Fibroblast of skin of left biceps (primary cell): ENCODE measurements at places on chromosomes 16 and 17.

GRCh38 chr17:50147841-50148225, 2.6 kb downstream of the PPP1R9B start:
- DNase-seq: no peak

DNA sequence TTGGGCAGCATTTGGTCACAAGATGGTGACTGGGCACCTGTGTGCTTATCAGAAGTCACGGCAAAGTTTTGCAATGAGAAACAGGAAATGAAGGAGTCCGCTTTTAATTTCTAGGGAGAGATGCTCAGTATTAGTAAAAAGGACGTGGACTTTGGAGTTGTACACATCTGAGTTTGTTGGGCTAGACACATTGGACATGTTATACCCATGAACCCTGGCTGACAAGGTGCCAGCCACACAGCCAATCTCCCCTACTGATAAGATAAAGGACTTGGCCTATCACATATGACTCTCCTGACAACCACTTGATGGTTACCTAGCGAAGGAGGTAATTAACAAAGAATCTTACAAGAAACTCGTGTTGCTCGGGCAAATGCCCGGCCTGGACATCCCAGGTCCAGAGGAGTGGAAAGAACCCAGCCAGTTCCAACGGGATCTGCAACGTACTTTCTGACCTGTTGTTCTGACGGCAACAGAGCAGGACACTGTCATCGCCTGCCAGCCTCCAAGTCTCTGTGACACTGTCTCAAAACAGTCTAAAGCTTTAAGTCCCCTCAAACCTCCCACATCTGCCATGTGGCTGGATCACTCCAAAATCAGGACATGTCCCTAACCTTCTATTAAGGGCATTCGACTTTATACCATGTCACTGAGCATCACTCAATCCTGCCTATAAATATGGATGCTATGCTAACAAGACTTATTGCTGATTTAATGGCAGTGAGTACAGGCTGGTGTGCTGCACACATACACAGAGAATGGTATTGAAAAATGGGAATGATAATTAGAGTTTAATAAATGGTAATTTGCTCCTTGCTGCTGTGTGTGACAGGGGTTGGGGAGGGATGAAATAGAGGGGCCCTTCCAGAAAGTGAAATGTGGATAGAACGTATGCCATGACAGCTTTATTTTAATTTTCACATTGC, 47.6 kb upstream of the LYRM9 start:
- DNase-seq: no peak

GRCh38 chr17:61454381-61455323, 2.4 kb downstream of the TBX4 start:
- DNase-seq: no peak

DNA sequence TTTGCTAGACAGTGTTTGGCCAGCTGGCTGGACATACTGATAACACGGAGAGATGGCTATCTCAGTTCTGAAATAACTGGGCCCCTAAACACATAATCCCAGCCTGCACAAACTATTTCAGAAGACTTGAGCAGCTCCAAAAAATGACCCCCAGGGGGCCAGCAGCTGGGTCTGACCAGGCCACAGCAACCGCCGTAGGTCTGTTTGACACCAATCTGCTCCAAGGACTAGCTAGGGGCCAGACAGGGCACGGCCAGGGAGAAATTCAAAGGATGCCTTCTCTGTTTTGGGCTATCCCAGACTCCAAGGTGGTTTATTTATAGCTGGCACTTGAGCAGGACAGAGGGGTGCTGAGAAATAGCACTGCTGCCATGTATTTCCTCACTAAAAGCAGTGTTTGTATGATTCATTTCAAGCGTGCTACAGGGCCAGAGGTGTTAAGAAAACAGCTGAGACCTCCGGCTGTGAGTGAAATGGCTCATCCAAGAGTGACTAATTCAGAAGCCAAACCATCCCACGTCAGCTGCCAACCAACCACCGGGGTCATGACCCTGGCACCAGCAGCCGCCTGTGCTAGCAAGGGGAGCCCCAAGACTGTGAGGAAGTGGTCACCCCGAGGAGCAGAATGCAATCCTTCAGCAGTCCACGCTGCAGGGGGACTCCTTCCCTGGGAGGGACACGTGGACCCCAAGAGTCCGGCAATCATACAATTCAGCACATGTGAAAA, 5.7 kb downstream of the GGA2 start:
- peak; percentile 55 for DNase-seq

GRCh38 chr17:48626245-48627117, at the start of gene HOXB9:
Gene HOXB9, minus strand, starts transcription at chr17:48626358. Its CDS starts 89 bp downstream, at chr17:48626269.
- no peak for DNase-seq

GRCh38 chr16:82750068-82750467, 123.3 kb downstream of the CDH13 start:
- DNase-seq: no peak

DNA sequence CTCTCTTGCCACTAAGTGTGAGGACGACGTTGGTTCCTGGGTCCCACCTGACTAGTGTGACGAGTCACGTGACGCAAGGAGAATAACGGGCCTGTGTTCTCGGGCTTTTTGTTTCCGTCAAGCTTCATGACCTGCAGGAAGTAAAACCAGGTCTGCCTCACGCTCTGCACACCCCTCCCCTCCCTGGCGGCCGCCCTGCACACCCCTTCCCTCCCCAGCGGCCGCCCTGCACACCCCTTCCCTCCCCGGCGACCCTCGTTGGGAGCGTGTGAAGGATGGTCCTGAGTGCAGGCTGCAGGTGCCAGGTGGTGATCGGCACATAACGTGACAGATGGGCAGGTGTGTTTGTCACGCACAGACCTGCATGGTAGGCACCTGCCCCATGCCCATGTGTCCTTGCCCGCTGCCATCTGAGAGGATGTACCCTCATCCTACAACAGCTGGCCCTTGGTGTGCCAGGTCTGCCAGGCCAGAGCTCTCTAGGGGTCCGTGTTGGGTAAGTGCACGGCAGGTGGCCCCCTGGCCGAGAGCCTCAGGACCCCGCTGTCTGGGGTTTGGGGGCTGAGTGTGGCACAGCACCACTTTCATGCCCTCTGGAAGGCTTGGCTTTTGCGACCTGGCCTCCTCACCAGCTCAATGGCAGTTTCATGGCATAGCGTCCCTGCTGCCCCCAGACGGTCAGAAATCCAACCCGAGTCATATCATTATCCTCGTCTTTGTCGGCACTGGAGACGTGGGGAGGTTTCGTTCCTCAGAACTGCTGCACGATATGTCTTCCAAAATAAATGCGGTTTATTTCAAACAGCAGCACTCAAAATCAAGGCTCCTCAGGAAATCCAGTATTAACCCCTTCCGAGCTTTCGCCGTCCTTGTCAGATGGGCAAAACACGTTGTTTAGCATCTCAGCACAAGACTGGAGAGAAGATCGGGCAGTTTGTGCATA, 191.8 kb upstream of the CHMP6 start:
- no peak for DNase-seq

DNA sequence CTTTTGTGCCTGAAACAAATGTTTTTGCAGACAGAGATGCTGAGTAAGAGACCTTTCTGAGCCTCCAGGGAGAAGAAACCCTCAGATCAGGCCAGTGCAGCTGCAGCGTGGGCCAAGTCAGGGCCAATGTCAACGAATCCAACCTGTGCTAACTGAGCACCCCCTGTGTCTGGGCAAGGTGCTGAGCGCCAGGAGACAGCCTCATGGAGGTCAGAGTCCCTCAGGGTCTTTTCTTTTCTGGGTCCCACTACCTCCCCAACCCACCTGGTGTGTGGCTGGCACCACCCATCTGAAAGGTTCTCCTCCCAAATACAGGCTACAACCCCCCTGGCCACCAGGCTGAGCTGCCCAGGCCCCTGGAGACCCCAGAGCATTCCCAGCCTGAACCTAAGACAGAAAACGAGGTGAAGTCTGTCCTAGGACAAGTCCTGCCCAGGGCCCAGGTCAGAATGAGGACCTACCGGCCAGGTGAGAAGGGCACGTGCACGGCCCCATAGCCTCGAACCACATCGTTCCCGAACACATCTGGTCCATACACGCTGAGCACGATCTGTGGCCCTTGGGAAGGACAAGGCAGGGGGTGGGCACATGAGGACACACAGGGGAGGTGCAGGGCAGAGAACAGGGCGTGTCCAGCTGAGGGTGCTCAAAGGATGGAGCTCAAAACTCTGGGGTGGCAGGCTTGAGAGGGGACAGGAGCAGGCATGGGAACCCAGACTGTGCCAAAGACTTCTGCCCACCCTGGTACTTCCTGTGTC, 15.0 kb downstream of the B9D1 start:
- DNase-seq: no peak

GRCh38 chr16:5058476-5058875, 7.3 kb downstream of the C16orf89 start:
- DNase-seq: no peak

- peak; percentile 19 for DNase-seq
Observed at GRCh38 chr16:65754820-65755691, 611.4 kb upstream of the CDH5 start.

GRCh38 chr16:75433732-75434413, 570 bp upstream of the CFDP1 start:
- peak; percentile 80 for DNase-seq

DNA sequence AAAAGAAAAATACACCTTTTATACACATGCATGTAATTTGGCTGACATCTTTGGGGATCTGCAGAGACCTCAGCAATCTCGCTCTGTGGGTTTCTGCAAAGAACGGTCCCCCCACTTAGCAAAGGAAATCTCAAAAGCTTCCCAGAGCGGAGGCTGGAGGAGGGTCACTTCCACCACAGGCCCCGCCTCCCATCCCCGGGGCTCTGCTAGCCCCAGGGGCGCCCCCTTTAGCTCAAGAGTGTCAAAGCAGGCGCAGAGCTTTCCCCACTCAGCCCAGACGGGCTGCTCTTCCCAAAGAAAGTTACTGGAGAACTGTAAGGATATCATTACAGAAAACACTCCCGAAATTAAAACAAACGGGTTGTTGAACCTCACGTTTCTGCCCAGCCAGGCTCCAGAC, 11.4 kb downstream of the SLC13A5 start:
- DNase-seq: no peak

GRCh38 chr16:88315543-88316105, 67.1 kb upstream of the ZNF469 start:
- no peak for DNase-seq

DNA sequence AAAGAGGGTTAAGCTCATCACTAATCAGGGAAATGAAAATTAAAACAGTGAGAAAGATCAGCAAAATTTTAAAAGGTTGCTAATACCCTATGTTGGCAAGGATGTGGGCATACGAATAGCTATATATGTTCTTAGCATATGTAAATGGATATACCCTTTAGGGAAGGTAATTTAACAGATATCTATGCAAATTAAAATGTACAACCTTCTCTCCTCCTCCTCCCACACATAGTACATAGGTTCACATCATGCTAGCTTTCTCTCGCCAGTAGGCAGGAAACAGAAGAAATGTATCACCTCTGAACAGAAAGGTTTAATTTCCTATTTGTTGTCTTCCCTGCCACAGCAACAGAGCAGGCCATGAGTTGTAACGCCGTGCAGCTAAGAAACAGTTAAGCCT, 103.8 kb downstream of the CDYL2 start:
- DNase-seq: no peak

DNA sequence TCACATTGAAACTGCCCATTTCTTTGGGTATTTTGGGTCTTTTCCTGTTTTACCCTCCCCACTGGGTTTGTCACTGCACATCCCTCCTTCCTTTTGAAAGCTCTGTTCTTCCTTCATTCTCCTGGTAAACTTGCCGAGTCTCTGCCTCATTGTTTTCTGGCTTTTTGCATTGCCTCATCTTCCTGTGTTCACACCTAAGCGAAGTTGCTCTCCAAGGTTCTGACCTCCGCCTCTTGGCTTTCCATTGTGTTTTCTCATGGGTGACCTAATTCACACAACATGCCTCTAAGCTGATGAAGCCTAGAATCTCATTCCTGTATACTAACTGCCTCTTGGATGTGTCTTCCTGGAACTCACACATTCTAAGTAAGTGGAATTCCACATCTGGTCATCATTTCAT, 1096.1 kb upstream of the EEF2KMT start:
- no peak for DNase-seq

- no peak for DNase-seq
Observed at GRCh38 chr17:79536212-79536840, 74.5 kb downstream of the RBFOX3 start.

- no peak for DNase-seq
Observed at GRCh38 chr17:47663912-47664623, 14.3 kb downstream of the KPNB1 start.

- DNase-seq: no peak
Observed at GRCh38 chr16:73047536-73048291, at the start of gene ZFHX3. Gene ZFHX3, minus strand, starts transcription at chr16:73048128. Its CDS starts 87,983 bp downstream, at chr16:72960145.

DNA sequence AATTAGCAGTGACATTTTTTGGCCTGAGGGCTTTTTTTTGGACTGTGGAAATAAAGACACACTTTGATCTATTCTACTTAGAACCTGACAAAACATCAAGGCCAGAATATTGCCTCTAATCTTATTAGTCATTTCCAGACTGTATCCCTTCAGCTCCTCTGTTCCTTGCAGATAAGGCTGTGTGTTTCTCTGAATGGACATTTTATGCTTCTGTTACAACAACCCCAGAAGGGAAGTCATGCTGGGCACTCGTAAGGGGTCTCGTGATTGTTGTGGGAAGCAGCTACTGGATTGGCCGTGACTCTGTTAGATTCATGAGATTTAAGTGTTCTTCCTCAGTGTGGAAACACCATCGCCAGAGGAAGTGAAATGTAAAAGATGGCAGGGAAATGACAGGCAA, 31.6 kb upstream of the HS3ST2 start:
- no peak for DNase-seq

DNA sequence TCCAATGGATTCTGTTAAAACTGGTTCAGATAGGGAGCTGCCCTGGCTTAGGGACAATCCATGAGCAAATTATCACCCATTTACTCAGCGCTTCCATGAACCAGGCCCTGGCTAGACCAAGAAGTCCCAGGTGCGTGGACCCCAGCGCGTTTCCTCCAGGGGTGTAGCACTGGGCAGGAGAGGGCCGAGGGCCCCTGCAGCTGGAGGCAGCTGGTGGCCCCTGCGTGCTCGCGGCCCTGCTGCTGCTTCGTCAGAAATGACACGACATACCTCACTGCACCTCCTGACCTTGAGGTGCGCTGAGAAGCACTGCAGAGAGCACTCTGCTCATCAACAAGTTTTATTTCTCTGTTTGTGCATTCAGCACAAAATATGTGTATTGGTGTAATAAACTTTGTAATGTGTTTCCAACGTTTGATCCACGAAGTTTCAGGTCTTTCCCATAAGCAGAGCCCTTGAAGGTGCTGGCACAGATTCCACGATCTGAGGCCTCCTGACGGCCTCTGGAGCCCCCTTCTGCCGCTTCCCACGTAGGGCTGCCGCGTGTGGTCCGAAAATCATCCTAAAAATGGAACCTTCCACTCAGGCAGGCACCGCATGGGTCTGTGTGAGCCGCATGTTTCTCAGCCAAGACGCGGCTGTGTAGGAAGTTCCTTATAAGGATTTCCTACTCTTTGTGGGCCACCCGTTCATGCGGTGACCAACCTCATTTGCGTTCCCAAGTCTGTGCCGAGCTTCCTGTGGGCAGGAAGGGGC, 50.8 kb upstream of the ZCCHC14 start:
- no peak for DNase-seq
